ENCODE measurements at places on chromosomes 13 and 19.

GRCh38 chr19:18283338-18283737 is 1.9 kb upstream of the JUND start:
- DNase-seq = no peak

DNA sequence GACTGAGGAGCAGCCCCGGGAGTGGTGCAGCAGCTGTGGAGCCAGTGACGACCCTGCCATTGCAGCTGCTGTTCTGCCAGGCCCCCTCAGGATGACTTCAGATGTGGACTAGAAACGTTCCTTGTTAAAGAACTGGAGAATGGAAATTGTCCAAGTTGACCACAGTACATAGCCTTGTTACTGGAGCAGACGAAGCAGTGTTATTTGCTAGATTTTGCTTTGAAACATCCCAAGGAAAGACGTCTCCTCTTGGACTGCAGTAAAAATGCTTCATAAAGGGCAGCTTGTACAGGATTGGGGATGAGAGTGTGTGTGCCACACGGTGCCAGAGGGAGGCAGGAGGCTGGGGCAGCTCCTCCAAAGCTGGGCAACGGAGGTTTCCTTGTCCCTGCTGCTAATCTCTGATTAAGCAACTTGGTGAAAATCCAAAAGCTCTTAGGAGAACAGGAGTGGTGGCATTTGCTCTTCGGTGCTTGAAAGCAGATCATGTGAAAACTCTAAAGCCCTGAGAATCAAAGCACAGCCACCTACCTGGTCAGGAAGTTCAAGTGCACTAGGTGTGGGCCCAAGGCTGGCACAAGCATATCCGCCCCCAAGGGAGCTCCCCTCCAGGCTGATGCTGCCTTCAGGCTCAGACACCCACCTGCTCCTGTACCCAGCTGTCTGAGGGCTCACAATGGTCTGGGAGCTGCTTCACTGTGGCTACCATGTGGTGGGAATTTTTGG is 34.5 kb downstream of the SHISA2 start:
- DNase-seq = no peak

DNA sequence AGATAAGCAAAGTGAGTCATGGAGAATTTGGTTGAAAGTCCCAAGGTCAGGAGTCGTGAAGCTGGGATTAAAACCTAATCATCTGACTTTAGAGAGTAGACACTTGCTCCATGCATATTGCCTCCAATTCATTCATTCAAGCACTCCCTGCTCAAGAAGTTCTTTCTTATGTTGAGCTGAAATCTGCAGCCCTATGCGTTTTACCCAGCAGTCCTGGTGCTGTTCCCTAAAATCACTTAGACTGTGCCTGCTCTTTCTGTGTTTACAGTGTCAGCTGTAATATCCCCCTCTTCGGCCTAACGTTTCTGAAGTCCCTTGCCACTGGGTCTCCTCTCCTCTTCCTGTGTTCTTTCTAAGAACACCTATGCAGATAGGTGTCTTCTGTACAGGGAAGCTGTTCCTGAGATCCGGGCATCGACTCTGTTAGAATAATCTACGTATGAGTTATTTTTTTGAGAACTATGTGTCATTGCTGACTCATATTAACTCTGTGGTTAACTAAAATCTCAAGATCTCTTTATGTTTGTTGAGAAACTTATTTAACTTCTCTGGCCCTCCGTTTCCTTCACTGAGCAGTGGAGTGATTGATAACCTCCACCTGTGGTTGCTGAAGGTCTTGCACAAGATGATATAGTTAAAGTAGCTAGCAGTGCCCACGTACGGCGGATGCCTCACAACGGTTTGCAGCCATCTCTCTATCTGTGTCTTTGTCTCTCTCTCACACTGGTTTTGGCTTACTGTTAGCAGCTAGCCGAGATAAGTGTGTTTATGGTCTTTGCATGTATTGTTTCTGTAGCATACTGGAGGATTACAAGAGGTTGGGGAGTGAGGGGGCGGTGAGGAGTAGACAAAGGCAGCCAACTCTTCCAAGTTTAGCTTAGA is 4.7 kb downstream of the ALOX5AP start:
- DNase-seq = peak; percentile 87

GRCh38 chr19:1343041-1343440 is 40.7 kb upstream of the NDUFS7 start:
- DNase-seq = no peak

DNA sequence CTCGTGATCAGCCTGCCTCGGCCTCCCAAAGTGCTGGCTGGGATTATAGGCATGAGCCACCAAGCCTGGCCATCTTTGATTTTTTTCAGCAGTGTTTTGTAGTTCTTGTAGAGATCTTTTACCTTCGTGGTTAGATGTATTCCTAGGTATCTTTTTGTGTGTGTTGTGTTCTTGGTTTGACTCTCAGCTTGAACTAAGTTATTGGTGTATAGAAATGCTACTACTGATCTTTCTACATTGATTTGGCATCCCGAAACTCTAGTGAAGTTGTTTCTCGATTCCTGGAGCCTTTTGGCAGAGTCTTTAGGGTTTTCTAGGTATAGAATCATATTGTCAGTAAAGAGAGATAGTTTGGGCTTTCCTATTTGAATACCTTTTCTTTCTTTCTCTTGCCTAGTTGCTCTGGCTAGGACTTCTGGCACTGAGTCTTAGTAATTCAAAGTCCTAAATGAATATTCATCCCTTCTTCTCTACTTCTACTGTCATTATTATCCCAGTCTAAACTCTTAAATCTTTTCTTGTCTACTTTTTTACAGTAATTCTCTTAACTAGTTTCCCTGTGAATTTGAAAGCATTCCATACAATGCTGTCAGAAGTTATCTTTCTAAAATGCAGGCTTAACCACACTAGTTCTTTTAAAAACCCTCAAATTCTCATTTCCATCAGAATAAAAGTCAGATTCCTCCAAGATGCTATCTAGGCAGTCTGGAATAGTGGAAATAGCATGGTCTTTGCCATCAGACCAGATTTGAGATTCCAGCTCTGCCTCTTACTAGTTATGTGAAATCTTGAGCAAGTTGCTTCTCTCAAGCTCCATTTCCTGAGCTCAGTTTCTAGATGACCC is 7.0 kb downstream of the GPR18 start:
- DNase-seq = no peak

- no peak for DNase-seq
Observed at GRCh38 chr19:33376941-33377557, 3.5 kb downstream of the CEBPG start.

DNA sequence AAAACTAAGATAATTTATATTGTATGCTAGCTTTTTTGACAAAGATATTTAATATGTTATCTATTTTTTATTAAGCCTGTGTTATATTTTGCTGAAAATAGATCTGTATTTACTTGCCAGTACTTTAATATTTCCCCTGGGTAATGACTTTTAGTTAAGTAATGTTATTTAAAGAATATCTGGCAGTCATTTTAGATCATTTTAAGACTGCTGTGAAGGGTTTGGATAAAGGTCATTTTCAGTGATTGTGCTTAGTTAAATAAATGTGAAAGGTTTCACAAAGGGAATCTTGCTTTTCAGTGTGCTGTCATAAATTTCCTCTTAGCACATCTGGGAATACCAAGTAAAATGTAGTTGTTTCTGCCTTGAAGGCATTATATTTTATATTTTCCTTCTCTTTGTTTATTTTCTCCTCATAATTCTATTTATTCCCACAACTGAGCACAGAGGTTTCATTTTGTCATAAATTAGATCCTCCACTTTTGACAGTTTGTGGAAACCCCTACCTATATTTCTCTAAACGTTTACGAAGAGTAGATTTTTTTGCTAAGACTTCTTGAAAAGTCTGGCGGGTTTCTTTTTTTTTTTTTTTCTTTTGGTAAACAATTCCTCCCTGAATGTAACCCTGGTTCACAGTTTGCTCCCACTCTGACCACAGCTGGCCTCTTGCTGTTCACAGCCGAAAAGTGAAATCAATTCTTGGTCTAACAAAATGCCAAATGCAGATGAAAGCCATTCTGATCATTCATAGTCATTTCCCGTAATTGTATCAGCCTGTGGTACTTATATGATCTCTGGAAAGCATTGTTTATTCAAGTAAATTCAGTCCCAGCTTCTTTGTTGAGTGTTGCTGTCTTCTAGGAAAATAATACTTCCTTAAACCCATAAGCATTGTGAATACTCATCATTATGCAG is 87.8 kb downstream of the MAB21L1 start:
- no peak for DNase-seq

DNA sequence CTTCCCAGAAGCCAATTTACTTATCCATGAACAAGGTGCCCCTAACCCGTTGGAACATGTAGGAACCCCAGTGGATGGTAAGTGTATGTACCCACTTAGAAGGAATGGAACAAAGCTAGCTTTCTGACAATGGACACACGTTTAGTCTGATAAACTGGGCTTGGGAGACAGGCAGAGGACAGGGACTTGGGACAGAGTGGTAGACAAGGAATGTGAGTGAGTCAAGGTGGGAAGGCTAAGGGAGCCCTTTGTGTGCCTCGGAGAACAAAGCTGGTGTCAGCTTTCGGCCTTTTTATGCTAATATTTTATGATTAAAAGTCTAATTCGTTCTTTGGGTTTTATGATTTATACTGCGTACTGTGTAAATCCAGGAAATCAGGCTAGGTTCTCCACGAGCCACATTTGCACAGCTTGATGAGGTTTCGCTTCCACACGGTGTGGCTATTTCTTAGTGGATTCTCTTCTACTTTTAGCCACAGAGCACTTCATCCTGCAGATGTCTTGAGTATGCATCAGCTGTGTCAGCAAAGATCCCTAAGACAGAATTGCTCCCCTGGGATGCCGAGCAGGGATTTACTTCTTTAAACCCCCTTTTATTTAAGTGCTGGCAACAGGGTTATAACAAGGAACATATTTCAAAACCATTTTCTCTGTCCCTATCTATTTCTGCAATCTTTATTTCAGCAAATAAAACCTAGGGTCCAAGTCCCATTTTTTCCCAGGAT is 258.5 kb downstream of the DLEU7 start:
- DNase-seq = no peak

GRCh38 chr13:67554286-67554685 is 324.1 kb upstream of the PCDH9 start:
- DNase-seq = no peak

DNA sequence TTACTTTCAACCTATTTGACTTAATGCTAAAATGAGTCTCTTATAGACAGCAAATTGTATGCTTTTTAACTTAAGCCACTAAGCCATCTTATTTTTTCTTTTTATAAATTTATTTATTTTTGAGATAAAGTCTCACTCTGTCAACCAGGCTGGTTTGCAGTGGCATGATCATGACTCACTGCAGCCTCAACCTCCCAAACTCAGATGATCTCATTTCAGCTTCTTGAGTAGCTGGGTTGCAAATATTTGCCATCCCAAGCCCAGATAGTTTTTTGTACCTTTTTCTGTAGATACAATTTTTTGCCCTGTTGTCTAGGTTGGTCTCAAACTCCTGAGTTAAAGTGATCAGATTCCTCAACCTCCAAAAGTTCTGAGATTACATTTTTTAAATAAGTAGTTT is 27.1 kb downstream of the ZNF714 start:
- DNase-seq = no peak

- DNase-seq = peak; percentile 69
Observed at GRCh38 chr19:50414864-50415660, 3.7 kb upstream of the SPIB start.

DNA sequence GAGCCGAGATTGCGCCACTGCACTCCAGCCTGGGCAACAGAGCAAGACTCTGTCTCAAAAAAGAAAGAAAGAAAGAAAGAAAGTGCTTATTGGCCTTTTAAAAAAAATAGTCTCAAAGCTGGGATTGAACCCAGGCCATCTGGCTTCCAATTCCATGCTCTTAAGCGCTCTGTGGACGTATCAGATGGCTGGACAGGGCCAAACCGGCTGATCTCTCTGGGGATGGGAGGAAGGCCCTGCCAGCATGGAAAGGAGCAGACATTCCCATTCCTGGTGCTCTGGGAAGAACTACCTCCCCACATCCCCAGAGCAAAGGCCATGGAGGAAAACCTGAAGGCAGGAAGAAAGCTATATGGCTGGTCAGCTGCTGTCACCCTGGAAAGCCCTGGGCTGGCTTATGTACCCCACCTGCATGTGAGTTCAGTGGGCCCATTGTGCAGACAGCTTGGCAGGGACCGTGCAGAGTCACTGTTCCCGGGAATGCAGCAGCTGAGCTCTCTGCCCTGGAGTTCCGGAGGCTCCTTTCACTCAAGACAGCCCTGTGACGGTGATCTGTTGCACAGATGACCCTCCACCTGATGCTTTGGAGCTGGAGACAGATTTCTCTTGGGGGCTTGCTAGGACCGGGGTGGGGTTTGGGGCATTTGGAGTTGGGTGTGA is 84.3 kb downstream of the SIPA1L3 start:
- no peak for DNase-seq

GRCh38 chr19:10898633-10899032 is 27.3 kb downstream of the CARM1 start:
- no peak for DNase-seq

- DNase-seq = peak; percentile 60
Observed at GRCh38 chr19:55088543-55089341, 13.1 kb downstream of the EPS8L1 start.

GRCh38 chr19:38734426-38735256 is 9.6 kb downstream of the CAPN12 start:
- DNase-seq = peak; percentile 23

- DNase-seq = no peak
Observed at GRCh38 chr19:17718550-17718946, 732 bp upstream of the MAP1S start.

GRCh38 chr19:33784432-33784831 is 12.2 kb upstream of the KCTD15 start:
- DNase-seq = no peak

DNA sequence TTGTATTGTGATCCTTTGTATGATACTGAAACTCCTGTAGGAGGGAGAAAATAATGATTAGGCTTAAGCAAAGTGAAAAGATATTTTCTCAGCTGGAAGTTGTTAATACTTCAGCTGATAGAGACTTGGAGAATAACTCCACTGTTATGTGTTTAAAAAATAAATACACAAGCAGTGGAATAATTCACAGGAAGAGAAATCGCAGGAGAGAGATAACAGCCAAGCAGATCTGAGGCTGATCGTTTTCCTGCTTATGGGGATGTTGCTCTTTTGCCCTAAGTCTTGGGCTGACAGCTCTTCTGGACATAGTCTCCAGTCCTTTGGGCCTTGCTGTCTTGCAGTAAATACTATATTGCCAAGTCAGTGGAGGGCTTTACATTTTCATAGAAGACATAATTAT is 93.3 kb downstream of the OLFM4 start:
- DNase-seq = no peak

DNA sequence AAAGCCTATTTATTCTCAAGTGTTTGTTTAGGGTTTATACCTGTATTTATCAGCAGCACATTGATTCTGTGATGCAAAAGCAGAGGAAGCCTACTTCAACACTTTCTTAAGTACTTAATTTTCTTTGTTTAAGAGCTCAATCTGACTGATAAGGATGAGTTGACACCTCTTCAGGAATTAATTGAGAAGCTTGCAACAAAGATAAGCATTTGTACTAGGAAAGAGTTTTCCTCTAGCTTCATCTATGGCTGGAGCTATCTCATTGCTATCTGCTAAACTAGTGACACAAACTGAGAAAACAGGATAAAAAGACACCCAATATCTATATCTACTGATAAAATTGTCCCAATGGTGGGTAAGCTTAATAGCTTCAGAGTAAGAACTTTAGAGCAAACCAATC is 170.1 kb upstream of the SLITRK6 start:
- DNase-seq = no peak

Data from T-helper 2 cell treated with Interferon-gamma antibody and Interleukin-4, amounts not matched to agents 5 μg/mL and 100 μg/mL, for 36 hours (primary cell).